ENCODE measurements at places on chromosomes 16 and 17.

- DNase-seq = no peak
Observed at GRCh38 chr16:79510879-79511278, 89.7 kb downstream of the MAF start.

GRCh38 chr16:79278506-79278905, 322.0 kb downstream of the MAF start:
- no peak for DNase-seq

DNA sequence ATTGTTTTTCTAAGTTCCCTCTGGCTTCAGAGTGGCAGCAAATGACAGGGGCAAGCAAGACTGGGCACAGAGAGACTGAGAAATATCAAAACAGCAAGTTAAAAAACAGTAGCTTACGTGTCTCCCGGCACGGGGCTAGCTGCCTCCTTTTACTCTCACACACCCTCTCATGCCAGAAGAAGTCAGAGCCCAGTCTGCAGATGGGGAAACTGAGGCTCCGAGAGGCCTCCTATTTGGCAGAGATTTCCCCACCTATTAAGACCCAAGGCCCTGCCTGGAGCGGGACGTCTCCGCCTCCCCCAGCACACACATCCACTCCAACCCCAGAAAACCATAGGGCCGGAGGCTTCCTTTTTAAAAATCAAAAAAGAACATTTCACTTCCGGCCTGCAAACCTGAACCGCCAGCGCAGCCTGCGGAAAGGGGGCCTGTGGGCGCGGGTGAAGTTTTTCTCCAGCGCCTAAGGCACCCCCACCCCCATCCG, 832 bp downstream of the CARHSP1 start:
- DNase-seq = no peak

GRCh38 chr16:306911-307370, 24.0 kb downstream of the PDIA2 start:
- no peak for DNase-seq

DNA sequence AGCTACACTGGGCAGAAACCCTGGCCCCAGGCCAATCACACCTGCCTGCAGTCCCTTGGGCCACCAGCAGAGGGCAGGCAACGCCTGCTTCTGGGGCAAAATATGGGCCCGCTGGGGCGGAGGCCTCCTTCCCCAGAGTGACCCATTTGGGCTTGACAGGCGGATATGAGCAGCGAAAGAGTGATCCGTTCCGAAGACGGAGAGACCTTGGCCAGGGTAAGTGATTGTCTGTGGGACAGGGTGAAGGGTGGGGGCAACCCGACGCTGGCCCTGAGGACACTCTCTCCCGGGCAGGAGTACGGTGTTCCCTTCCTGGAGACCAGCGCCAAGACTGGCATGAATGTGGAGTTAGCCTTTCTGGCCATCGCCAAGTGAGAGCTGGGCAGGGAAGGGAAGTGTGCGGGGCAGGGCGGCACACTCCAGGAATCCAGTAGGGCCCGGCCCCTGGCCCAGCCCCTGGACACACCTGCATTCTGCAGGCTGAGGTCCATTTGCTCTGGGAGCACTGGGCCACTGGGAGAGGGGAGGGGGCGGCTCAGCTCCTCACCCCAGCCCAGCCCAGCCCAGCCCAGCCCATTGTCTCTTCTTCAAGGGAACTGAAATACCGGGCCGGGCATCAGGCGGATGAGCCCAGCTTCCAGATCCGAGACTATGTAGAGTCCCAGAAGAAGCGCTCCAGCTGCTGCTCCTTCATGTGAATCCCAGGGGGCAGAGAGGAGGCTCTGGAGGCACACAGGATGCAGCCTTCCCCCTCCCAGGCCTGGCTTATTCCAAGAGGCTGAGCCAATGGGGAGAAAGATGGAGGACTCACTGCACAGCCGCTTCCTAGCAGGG, 3.5 kb upstream of the NHERF1 start:
- DNase-seq = peak; percentile 10

GRCh38 chr16:84804326-84804725, 15.5 kb upstream of the CRISPLD2 start:
- DNase-seq = no peak

- no peak for DNase-seq
Observed at GRCh38 chr17:40556198-40556661, 9.0 kb downstream of the CCR7 start.

DNA sequence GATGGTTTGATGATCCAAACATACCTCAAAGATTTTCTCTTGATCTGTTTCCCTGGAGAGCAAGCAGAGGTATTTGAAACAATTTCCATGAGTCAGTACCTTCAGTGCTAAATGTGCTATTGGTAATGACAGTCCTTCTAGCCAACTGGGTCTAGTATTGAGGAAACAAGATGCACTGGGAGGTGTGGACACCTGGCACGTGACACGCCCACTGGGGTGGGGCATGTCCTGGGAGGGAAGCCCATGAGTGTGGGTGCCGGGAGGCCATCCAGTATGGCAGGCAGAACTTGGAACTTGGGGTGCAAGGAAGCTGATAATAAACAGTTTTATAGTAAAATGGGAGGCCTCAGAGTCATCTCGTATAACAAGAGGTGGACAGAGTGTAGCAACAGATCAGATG, 17.9 kb upstream of the AKAP1 start:
- no peak for DNase-seq

DNA sequence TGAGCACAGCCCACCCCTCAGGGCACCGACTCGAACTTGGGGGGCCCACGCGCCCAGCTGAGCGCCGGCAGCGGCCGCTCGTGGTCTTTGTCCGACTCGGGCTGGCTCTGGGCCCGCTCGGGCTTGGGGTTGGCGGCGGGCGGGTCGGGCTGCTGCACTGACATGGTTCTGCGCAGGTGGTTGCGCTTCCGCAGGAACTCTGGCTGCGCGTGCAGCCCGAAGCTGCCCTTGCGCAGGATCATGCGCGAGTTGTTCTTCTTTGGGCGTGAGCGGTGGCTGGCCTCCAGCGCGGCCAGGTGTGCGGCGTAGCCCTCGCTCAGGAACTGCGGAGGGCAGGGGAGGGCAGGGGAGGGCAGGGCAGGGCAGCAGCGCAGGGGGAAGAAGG, 11.1 kb downstream of the PIMREG start:
- DNase-seq = no peak

GRCh38 chr16:75219838-75220237, 1.1 kb downstream of the CTRB1 start:
- no peak for DNase-seq

- no peak for DNase-seq
Observed at GRCh38 chr17:48795444-48796162, 21.4 kb downstream of the TTLL6 start.

DNA sequence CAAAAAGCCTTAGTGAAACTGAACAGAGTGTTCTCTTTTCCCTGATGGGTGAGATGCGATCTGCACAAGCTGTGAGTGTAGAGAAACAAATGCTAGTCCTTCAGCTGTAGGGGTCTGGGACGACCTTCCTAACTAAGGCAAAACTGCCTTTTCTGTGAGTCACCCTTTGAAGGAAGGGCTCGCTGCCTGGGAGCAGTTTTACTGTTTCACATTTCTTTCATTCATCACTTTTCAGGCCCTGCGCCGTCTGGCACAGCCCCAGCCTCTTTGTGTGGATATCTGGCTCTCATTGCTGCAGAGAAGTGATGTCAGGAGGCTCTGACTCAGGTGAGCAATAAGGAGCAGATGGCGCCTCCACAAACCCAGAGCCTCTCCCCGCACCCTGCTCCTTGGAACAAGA, 57.4 kb downstream of the HS3ST3A1 start:
- DNase-seq = no peak

GRCh38 chr16:28260193-28260592, 32.1 kb upstream of the SBK1 start:
- DNase-seq = no peak

DNA sequence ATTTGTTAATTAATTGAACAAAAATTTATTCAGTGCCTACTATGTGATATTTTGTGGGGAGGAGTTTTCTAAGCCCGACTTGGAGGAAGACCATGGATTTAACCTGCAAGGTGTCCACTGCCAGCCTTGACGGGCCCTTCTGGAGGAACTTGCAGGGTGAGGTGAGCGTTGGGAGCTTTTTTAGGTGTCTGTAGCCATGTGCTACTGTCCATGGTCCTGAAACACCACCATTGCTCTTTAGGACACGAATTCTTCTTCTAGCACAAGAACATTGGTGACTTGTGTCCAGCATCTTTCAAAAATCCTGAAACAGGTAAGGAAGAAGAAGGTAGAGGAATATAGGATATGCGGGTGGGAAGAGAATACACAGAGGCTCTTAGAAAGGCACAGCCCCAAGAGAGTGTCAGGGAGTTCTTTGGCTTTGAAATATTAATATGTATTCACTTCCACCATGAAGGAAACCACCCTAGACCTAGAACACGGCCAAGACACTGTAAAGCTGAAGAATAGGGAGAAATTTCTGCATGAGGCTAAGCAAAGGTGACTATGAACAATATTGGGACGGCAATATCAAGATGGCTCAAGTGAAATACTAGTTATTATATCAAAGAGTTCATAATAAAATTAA, 27.9 kb upstream of the OR4D1 start:
- DNase-seq = no peak

GRCh38 chr16:5044011-5044540, 10.3 kb upstream of the NAGPA start:
- no peak for DNase-seq

GRCh38 chr17:65137021-65137939, at the start of gene RGS9:
RGS9 (plus strand) TSS chr17:65137370; CDS start chr17:65137541, 171 bp downstream.
- peak; percentile 80 for DNase-seq

DNA sequence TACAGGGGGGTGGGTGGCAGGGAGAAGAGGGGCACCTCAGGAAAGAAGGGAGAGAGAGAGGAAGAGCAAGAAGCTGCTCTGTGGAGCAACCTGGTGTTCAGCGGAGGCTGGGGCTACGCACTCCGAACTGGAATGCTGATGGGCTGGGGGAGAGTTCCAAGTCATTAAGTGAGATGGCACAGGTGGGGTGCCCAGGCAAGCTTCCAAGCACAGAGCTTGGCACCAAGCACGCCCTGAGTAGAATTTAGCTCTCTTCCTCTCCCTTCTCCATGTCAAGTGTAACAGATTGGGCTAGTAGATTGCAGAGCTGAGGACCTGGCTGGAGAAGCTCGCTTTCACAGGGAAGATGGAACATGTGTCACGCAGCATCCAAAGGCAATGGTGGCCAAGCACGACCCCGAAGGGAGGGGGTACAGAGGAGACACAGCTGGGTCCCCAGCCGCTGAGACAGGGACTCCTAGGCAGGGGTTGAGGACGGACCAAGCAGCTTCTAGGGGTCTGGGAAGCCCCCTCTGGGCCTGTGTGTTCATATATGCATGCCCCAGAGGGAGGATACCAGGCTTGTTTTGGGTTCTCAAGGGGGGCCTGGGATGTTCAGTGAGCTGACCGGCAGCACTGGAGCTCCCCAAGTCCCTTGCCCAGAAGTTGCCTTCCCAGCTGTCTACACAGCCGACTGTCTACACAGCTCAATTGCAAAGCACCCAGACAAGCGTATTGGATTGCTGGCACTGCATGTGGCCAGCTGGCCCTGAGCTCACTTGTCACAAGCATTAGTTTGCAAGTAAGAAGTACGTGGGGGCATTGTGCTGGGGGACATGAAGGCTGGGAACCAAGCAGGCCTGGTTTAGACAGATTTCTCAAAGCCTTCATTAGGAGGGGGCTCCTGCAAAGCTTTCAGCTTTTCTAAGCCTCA, 247.8 kb downstream of the ENGASE start:
- no peak for DNase-seq

DNA sequence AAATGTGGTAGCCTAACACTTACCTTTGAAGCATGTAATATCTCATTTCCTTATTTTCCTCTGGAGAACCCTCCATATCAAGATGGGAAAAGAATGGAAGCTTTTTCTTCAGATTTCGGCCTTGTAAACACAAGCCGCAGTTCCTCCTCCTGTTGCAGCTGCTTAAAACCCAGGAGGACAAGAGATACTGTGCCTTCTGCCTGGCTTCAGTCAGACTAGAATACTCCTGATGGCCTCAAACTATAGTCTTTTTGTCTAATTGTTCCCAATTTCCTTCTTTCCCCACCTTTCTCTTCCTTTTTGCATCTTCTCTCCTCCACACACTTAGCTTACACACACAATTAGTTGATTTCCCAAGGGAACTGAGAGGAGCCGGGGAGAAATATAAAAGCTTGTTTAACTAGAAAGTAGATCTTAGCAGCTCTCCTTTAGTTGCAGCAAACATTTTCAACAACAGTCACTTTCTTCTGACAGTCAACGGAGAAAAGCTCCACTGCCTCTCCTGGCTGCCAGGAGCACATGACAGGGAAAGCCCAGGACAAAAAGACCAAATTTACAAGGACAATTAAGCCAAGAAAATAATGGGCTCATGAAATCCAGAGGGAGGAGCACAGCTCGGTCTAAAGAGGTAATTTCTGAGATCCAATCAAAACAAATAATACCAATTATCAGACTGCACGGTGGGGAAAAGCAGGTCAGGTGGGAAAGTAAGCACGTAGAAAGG, 76.4 kb upstream of the C17orf78 start:
- DNase-seq = peak; percentile 42

- DNase-seq = no peak
Observed at GRCh38 chr17:37701496-37701898, 43.4 kb downstream of the HNF1B start.

DNA sequence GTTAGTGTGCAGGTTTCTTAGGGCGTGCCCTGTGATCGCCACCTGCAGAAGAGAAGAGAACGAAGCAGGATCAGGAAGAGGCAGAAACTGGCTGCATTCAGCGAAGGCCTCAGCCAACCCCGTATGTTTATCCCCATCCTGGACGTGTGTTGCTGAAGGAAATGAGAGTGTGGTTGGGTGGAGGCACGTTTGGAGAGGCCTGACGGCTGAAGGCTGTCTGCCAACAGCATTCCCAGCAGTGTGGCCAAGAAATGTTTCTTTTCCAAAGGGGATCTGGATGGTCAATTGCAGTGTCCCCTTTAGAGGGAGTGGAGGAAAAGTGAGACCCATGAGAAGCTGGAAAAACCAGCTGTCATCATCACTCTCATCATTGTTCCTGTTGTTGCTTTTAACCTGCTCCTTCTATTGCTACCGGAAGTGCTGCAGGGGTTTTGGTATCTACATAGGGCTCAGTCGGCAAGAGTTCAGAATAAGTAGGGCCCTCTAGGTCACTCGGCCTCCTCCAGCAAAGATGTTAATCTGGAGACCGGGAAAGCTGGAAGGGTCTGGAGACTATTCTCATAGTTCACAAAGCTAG, 46.5 kb upstream of the SLC47A1 start:
- DNase-seq = no peak

GRCh38 chr16:35628976-35629375, 2169.6 kb downstream of the TP53TG3F start:
- DNase-seq = no peak

- no peak for DNase-seq
Observed at GRCh38 chr16:67775273-67775672, 31.1 kb downstream of the RANBP10 start.

GRCh38 chr17:70829876-70830275, 660.5 kb downstream of the KCNJ2 start:
- no peak for DNase-seq

Measured in NCI-H748 treated with DMSO at 0.1 percent for 48 hours (cell line).